GF-D8 (cell line): ENCODE measurements at places on chromosomes 2 and 18.

GRCh38 chr2:33335516-33335915 lies 140.9 kb upstream of the RASGRP3 start:
- no peak for DNase-seq

DNA sequence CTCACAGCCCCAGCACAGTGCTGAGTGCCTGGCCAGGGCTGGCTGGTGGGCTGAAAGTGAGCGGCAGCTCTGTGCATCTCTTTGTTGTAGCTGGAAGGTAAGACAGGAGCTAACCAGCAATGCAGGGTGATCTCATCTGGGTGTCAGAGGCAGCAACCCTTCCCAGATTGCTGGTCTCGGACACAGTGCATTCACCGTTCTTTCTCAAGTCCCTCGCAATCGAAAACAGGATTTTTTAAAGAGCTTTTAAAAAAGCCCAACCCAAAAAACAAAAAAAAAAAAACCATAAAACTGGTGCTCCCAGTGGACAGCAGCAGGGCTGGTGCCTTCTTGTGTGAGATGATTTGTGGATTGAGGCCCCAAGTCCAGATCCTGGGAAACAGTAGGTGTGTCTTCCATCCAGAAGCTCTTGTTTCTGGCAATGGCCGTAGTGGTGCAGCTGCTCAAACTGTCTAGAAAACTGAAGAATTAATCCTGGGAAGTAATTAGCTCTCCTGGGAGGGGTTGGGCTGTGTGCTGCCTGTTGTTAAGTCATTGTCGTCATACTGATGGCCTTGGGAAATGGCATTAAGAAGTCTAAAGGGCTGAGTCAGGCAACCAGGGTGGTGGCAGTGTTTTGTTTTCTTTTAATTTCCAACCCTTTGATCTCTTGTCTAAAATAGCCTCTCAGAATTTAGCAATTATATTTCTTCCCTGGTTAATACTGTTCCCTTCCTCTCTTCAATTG lies 156.7 kb downstream of the KLHL29 start:
- no peak for DNase-seq

GRCh38 chr18:56639104-56639381 lies 651 bp upstream of the TXNL1 start:
- no peak for DNase-seq

DNA sequence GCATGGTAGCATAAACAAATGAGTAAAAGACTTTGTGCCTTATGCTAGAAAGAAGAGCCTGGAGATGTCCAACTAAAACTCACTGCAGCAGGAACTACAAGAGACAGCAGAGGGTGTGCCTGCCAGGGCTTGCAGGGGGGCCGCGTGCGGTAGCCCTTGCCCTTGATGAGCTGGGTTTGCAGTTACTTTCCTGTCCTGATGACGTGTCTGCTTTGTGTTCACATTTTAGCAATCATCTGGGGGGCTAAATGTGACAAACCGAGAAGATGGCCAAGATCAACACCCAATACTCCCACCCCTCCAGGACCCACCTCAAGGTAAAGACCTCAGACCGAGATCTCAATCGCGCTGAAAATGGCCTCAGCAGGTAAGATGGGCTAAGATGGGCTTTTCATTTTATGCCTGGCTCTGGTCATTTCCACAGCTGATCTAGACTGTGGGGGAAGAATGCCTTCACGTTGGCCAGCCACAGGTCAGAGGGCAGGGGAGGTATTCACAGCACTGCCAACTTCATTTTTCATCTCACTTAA lies 23.5 kb downstream of the CNGA3 start:
- DNase-seq, result no peak

DNA sequence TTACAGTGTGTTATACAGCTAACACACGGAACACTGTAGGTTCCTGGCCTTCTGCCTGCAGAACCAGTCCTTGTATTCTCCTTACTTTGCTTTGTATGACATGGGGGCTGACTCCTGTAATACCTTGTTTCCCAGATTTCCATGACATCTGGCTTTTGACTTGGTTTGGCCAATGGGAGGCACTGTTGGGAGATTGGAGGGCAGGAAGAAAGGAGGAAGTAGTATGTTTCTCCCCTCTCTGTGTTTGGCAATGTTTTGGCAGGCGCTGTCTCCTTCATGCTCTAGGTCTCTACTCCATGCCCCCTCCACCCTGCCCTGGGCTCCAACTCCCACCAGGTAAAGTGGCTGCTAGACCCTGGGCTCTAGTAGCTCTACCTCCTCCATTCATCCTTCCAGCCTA lies 331.1 kb upstream of the SLC14A2 start:
- DNase-seq, result no peak
